ENCODE measurements at places on chromosomes 13 and 19. TPM values are rescaled to one million over a fixed set of nuclear protein-coding genes. Genes with fewer than 3 reads are reported as not detected.

Gene ATP8A2
- 0.10 TPM for total RNA-seq

Gene COQ8B
- 48.5 TPM for total RNA-seq

Gene SHD
- total RNA-seq: 16.8 TPM

Gene OR10H4
- total RNA-seq: not detected

Gene PEAK3
- 0.29 TPM for total RNA-seq

Gene TMEM221
- not detected for total RNA-seq

Gene WDR88
- total RNA-seq: not detected

Gene SGCG
- total RNA-seq: 0.15 TPM

Gene CD33
- 2.0 TPM for total RNA-seq

Gene NALCN
- total RNA-seq: 0.22 TPM

Gene TBC1D4
- total RNA-seq: 27.9 TPM

Gene LYPD3
- total RNA-seq: 0.59 TPM

Gene ENOX1
- 1.4 TPM for total RNA-seq

Gene FARP1
- 53.5 TPM for total RNA-seq

Gene SIGLEC10
- total RNA-seq: 1.4 TPM

Gene WDR18
- total RNA-seq: 81.5 TPM

Gene CHERP
- 54.0 TPM for total RNA-seq

Gene LILRB2
- 1.3 TPM for total RNA-seq

Gene SERP2
- total RNA-seq: 1.6 TPM
